ENCODE measurements at places on chromosomes 4 and X. TPM values are rescaled to one million over a fixed set of nuclear protein-coding genes. Genes with fewer than 3 reads are reported as not detected.

CSN1S1 gene
- not detected for polyA plus RNA-seq

SMIM10 gene
- polyA plus RNA-seq: 2.6 TPM

SOX3 gene
- not detected for polyA plus RNA-seq

TET2 gene
- 2.9 TPM for polyA plus RNA-seq

FAM241A gene
- 6.0 TPM for polyA plus RNA-seq

GABRG1 gene
- polyA plus RNA-seq: not detected

SLC25A6 gene
- polyA plus RNA-seq: 48.4 TPM

DNA sequence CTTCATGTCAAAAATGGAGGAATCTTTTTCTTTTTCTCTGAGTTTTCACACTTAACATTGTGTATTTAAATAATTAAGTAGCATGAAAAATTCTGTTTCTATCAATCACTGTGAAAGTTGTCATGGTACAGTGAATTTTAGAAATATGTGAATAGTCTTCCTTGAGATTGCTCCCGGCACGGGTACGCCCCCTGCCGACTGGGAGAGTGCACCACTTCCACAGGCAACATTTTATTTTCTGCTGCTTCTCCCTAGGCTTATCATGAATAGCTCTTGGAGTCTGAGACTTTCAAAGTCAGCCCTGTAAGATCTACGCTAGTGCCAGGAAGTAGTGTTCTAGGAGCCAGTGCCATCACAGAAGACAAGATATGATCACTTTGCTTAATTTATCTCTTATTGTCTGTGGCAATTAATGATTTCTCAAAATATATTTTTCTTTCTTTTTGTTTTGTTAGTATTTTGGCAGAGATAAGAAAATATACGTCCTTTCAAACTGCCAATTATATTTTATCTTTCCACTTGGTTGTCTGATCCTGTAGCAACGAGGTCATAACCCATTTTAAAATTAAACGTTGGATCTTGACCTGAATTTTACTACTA, 763.8 kb upstream of the AADAT start:
- DNase-seq: no peak

GRCh38 chr4:55124322-55125076, 896 bp downstream of the KDR start:
- DNase-seq: no peak

GRCh38 chr4:56296526-56296925, 90.8 kb downstream of the AASDH start:
- DNase-seq: no peak

DNA sequence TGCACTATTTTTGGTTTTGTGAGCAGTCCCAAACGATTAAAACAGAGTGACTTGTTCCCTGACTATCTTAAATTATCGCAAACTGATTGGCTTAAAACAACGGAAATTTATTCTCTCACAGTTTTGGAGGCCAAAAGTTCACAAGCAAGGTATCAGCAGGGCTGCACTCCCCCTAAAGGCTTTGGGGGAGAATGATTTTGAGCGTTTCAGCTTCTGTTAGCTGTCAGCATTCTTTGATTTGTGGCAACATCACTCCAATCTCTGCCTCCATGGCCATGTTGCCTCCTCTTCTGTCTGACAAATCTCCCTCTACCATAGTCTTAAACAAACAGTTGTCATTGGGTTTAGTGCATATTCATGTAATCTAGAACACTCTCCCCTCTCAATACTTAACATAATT, 459.6 kb upstream of the ATOH1 start:
- no peak for DNase-seq

DNA sequence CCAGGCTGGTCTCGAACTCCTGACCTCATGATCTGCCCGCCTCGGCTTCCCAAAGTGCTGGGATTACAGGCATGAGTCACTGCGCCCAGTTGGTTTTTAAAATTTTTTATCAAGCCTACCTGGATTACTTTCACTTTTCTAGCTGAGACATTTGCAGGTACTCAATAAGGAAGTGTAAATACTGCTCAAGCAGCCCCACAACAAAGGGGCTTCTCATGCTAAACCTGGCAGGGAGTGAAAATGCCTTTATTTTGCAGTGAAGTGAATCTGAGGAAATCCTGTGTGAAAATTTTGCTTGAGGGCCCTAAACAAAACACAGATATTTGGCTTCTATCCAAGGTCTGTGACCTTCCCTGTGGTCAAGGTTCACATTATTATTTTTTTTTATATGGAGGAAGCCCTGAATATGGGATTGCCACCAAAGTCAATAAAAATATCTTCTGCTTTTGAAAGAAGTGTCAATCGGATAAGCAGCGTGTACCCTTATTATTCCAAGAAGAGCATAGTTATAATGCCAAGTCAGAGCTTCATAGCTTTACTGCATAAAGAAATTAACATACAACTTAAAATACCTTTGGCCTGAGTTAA, 481.0 kb downstream of the SH2D1A start:
- DNase-seq: no peak

GRCh38 chr4:105119356-105119755, 27.3 kb upstream of the TET2 start:
- DNase-seq: no peak

DNA sequence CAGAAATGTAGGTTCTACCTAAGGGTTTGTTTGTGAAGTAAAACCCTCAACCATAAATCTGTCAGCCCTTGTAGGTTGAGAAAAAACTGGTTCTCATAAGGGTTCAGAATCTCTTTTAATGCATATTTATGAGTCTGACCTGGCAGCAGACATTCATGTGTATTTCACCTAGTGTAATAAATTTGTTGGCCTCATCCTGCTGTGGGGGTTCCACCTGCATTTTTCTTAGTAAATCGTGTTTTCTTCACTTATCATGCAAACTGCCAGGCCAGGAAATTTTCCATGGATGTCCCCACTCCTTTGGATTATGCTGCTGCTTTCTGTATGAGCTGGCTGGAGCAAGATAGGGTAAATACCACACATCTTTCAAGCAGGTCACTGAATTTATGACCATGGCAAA, 42.4 kb downstream of the KLHL13 start:
- no peak for DNase-seq

- DNase-seq: no peak
These were observed 36.0 kb upstream of the TTC29 start for GRCh38 chr4:146981651-146982050.

GRCh38 chrX:18676470-18676869, 4.6 kb upstream of the RS1 start:
- DNase-seq: no peak

GRCh38 chrX:11427453-11428071, 134.3 kb downstream of the AMELX start:
- peak; percentile 79 for DNase-seq

DNA sequence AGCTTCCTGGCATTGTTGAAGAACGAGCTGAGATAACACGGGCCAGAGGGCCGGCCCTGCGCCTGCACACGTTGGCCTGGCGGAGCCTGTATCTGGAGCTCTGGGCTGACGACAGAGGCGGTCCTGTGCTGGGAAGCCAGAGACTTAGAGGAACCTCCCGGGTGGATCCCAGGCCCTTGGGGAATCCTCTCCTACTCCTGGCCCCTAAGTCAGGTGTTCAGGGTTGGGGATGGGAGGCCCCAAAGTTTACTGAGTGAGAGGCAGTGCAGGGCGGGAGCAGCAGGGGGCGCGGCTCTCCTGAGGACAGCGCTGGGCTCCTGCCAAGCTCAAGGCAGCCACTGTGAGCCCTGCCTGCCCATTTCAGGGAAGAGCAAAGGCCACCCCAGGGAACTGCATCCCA, 2.5 kb upstream of the HTRA3 start:
- DNase-seq: peak; percentile 79

GRCh38 chrX:47221756-47222155, 3.3 kb downstream of the CDK16 start:
- no peak for DNase-seq

GRCh38 chrX:103635436-103635835, 6.7 kb downstream of the TCEAL1 start:
- no peak for DNase-seq

GRCh38 chr4:112854420-112854819, 195.0 kb upstream of the ANK2 start:
- no peak for DNase-seq

DNA sequence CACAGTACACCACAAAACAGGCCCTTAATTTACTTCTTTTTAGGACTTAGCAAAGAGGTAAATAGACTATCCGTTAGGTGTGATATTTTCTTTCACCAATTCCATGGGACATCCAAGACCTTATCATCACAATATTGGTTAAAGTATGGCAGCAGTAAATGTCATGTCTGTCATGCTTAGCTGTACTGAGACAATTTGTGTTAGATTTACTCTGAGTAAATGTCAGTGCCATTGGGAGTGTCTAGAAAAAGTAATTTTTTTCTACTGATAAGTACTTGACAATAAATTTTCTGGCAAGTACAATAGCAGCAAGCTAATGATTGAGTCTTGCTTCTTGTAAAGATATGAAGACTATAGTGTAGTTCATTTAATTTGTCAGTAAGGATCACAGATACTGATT, 756.1 kb downstream of the FAM133A start:
- no peak for DNase-seq

- DNase-seq: no peak
These were observed 122.1 kb downstream of the ANKRD50 start for GRCh38 chr4:124590480-124590879.
